Gastrocnemius medialis (tissue), 4 donors: ENCODE measurements at places on chromosomes 7 and 10. TPM values are rescaled to one million over a fixed set of nuclear protein-coding genes. Genes with fewer than 3 reads are reported as not detected.

SLC37A3 gene
- 13.4 TPM for total RNA-seq

PTN gene
- total RNA-seq, result 0.29 TPM

TRIM8 gene
- total RNA-seq, result 150 TPM

- no peak for DNase-seq
These were observed 17.0 kb downstream of the TMEM236 start for GRCh38 chr10:17768957-17769356.

DNA sequence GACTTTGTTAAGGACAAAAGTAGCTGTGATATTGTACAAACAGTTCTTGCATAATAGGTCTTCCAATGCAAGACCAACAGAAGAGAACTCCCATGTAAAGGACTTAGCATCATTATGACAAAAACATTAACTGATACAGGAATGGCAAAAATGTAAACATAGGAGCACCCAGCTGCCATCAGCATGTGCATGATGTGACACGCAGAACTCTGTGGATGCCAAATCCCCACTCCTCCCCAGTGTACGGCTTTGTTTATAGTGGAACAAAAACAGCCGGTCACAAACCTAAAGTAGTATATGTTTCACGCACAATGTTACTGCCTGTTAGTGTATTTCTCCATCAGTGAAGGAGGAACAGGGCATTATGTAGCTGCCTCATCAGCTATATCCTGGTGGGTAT is 316.0 kb upstream of the AOAH start:
- DNase-seq, result no peak
